Heart left ventricle (tissue), 16 donors: ENCODE measurements at places on chromosomes 4 and X. TPM values are rescaled to one million over a fixed set of nuclear protein-coding genes. Genes with fewer than 3 reads are reported as not detected.

BMX gene
- total RNA-seq, result 2.8 TPM

ZNF718 gene
- total RNA-seq, result 2.4 TPM

ARL9 gene
- not detected for total RNA-seq

ERAS gene
- total RNA-seq, result not detected

GPR50 gene
- total RNA-seq, result not detected

FAAH2 gene
- not detected for total RNA-seq

SAGE1 gene
- not detected for total RNA-seq

LINC00632 gene
- 716 TPM for total RNA-seq

ITM2A gene
- 83.7 TPM for total RNA-seq

UGT8 gene
- total RNA-seq, result 0.12 TPM

ATP6AP1 gene
- total RNA-seq, result 93.1 TPM

SPANXC gene
- total RNA-seq, result not detected

OTC gene
- total RNA-seq, result not detected

FMR1NB gene
- not detected for total RNA-seq

USP17L15 gene
- not detected for total RNA-seq

RTL3 gene
- 0.52 TPM for total RNA-seq

PPEF2 gene
- not detected for total RNA-seq

AFF2 gene
- 0.63 TPM for total RNA-seq

CHIC2 gene
- total RNA-seq, result 11.8 TPM

CT45A3 gene
- not detected for total RNA-seq

RPL9 gene
- total RNA-seq, result 1,379 TPM

SSX2 gene
- not detected for total RNA-seq

PABPC1L2A gene
- total RNA-seq, result not detected

NLGN3 gene
- 0.49 TPM for total RNA-seq

GRIA2 gene
- total RNA-seq, result not detected

PRSS12 gene
- total RNA-seq, result 0.14 TPM

CXCL1 gene
- total RNA-seq, result 1.7 TPM

CSAG1 gene
- not detected for total RNA-seq

SNCA gene
- 3.9 TPM for total RNA-seq

CT45A7 gene
- not detected for total RNA-seq

QRFPR gene
- total RNA-seq, result 6.5 TPM

PGRMC2 gene
- total RNA-seq, result 82.7 TPM

PCDH19 gene
- total RNA-seq, result 0.63 TPM

IL21 gene
- not detected for total RNA-seq

CCKAR gene
- total RNA-seq, result not detected

SLIT2 gene
- total RNA-seq, result 12.2 TPM

SHISA3 gene
- total RNA-seq, result 1.8 TPM

BGN gene
- total RNA-seq, result 144 TPM

EDA gene
- total RNA-seq, result 7.1 TPM

TRIM60 gene
- not detected for total RNA-seq

PDGFC gene
- total RNA-seq, result 18.5 TPM

ARSD gene
- 6.3 TPM for total RNA-seq

RRH gene
- total RNA-seq, result not detected

OPRPN gene
- not detected for total RNA-seq

UGT2B17 gene
- not detected for total RNA-seq

ADAMTS3 gene
- 0.13 TPM for total RNA-seq

CXCL6 gene
- 2.7 TPM for total RNA-seq

ASB12 gene
- total RNA-seq, result 4.5 TPM
